Dermis blood vessel endothelial cell (primary cell): ENCODE measurements at places on chromosomes 7 and 10.

DNA sequence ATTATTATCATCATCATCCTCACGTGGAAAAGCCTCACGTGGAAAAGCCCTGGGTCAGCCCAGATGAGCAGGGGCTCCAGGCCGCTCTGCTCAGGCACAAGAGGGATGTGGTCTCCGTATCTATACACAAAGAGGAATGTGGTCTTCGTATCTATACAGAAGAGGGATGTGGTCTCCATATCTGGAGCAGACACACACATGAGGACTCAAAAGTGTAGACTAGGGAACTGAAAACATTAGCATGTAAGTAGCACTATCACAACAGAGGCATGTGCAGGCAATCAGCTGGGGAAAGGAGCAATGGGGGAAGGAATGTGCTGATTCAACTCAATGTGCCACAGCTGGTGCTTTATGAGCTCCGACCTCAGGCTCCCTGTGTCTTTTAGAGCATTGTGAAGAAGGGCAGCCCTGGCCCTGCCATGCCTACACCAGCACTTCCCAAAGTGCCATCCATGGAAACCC lies 86.5 kb downstream of the PLXNA4 start:
- no peak for DNase-seq

GRCh38 chr7:114468844-114469243 lies 54.2 kb downstream of the FOXP2 start:
- no peak for DNase-seq

DNA sequence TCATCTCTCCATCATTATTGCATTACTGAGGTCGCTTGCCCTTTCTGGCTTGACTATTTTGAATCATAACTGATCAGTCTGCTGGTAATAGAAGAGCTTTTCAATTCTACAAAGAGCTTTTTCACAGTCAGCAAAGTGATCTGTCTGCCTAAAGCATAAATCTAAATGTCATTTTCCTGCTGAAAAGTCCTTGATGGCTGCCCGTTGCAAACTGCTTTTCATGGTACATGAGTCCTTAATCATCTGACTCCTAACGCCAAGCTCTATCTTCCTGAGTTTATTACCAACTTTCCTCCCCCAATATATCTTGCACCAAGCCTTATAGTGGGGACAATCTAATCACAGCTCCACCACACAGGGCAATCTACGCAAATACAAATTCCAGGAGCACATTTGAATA lies 39.8 kb downstream of the THSD7A start:
- no peak for DNase-seq

DNA sequence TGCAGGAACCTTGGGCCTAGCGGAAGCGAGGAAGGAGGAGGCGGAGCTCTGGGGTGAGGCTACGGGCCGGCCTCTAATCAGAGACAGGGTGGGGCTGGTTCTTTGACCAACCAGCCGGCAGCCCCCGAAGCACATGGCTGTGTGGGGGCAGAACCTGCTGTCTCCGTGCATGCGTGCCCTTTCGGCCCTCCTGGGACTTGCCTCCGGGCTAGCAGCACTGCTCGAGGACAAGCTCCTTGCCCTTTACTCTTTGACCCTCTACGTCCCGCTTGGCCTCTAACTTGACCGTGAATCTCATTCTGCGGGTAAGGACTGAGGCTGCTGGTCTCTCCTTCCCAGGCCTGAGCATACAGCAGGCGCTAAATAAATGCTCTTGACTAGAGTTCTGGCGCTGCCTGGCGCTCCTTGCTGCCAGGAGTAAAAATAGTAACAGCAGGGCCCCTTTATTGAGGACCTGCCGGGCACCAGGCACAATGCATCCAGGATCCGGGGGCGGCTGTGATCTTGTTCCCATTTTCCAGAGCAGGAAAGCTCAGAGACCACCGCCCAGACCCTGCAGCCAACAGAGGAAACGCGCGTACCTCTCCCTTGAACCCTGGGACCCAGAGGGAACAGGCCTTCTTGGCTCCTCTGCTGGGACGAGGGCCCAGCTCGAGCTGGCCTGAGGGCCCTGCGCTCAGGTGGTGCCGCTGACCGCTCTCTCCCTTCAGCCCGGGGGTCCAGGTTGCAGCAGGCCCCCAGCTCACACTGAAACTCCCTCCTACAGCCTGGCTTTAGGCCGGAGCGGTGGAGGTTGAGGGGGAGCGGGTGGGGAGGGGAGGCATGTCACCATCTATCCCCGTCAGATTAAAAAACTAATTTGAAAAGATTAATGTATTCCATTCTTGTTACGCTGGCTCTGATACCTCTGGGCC lies 2.7 kb upstream of the COMTD1 start:
- no peak for DNase-seq

- peak; percentile 51 for DNase-seq
Measured at GRCh38 chr7:15462721-15463389, 99.0 kb downstream of the AGMO start.

DNA sequence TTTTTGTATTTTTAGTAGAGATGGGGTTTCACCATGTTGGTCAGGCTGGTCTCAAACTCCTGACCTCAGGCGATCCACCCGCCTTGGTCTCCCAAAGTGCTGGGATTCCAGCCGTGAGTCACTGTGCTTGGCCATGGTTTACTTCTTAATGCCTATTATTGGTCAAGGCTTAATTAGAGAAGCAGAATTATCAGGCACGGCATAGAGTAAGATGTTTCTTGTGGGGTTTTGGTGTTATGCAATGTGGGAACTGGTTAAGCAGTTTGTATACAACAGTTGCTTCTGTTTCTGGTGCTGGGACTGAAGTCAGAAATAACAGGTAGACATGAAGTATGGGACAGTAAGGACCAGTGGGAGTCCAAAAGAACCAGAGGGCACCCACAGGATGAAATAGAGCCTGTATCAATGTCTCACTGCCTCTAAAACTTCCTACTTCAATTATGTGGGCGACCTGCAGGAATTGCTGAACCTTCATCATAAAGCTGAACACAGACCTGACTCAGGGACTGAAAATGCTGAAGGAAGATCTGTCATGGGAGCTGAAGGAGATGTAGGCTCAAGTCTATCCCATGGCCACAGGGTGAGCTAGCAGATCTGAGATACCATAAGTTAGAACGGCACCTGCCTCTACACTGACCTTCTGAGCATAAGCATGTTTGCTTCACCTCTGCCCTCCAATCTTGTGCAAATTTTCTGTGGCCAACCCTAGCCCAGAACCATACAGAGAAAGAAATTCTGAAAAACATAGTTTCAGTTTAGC lies 38.3 kb upstream of the VCL start:
- no peak for DNase-seq

GRCh38 chr7:36956814-36957213 lies 232.5 kb upstream of the AOAH start:
- no peak for DNase-seq

- DNase-seq, result no peak
Measured at GRCh38 chr7:38978491-38978890, 782 bp downstream of the POU6F2 start.

- DNase-seq, result no peak
Measured at GRCh38 chr7:128940494-128941322, 3.0 kb downstream of the IRF5 start.

DNA sequence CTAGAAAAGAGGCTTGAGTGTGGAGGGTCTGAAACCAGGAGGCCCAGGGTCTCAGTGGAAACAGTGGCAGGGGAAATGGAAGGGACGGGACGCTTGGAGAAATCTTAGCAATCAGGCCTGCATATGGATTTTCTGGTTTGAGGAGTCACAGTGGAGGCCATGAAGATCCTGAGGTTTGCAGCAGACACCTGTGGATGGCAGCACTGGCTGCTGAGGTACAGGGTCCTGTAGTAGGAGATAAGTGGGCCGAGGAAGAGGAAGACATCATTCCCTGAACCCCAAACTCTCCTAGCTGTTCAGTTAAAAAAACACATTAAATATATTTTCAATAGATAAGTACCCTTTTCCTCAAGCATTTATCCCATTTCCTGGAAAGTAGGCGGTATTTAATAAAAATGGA lies 208.8 kb upstream of the IGFBP3 start:
- DNase-seq, result no peak

GRCh38 chr10:126417220-126417825 lies 29.0 kb upstream of the ADAM12 start:
- no peak for DNase-seq

GRCh38 chr7:30142710-30143109 lies 7.9 kb downstream of the MTURN start:
- DNase-seq, result peak; percentile 72

DNA sequence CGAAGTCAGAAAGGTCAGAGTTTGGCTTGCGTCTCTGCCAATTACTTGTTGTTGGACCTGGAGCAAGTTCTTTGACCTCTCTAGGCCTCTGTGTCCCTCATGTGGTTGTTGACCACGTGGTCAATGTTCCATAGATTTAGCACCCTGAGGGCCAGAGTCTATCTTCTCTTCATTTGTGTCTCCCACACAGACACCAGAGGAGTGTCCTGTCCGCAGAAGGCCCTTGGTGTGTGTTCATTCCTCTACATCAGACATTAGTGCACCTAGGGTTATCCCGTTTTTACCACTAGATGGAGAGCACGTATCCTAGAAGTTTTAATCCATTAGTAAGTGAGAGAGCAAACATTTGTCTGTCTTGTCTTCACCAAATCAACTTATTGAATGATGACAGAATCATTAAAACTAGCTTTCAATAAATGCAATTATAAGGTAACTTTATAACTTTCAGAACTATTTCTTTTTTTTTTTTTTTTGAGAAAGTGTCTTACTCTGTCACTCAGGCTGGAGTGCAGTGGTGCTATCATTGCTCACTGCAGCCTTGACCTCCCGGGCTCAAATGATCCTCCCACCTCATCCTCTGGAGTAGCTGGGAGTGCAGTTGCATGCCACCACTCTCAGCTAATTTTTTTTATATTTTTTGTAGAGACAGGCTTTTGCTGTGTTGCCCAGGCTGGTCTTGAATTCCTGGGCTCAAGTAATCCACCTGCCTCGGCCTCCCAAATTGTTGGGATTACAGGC lies 122.5 kb upstream of the ANKRD1 start:
- DNase-seq, result peak; percentile 62

DNA sequence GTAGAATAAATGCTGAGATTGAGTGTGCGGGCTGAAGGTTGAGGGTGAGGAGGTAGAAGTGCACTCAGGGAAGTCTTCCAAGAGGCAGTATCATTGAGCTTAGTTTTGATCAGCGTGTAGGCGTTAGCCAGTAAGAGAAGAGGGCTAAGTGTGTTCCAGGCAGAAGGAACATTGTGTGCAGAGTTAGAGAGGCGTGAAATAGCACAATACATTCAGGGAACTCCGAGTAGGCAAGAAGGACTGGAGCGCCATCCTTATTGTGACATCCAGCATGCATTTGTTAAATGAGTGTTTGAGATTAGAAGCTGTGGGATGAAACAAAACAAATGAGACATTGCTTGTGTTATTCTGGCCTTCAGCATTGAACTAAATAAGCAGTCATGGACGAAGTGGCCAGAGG lies 140.9 kb upstream of the MKLN1 start:
- DNase-seq, result no peak

DNA sequence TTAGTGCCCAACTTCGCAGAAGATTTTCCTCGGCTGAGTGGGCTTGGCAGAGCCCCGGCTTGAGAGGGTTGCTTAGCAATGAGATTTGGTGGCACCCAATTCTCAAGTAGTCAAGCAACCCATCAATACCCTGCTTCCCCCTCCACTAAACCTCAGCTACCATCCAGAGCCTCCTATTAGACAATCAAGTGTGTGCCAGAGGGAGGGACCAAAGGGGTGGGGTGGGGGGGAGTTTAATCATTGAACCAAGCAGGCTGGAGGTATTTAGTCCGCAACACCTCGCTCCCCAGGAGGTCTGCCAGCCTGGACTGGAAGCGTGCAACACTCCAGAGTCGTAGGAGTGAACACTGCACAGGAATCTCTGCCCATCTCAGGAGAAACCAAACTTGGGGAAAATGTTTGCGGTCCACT lies at the start of gene HKDC1:
Gene HKDC1 (plus strand): TSS at position 292 of the 411 bp plus-strand sequence. CDS start 104 bp downstream, at position 396.
- no peak for DNase-seq

- no peak for DNase-seq
Measured at GRCh38 chr10:80730522-80730921, 192.8 kb downstream of the SH2D4B start.

GRCh38 chr10:127234306-127234800 lies 38.0 kb upstream of the INSYN2A start:
- no peak for DNase-seq

DNA sequence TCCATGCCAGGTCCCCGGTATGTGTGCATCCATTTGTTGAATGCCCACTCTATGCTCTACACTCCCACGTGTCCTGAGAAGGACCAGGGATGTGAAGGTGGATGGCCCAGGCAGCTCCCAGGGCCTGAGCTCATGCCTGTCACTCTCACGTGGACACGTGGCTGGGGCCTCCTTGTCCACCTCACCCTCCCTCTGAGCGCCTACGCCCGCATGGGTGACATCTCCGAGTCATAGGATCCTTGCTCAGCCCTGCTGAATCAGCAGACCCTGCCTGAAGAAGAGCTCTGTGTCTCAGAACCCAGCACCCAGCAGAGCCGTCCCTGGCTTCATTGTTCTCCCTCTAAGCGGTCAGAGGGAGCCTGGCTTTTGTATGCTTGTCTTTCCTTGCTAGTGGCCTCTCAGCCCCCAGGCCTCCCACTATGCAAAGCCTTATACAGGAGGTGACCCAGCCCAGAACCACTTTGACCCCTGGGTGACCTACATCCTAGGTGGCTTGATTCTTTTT lies 107.9 kb upstream of the PPIF start:
- no peak for DNase-seq

DNA sequence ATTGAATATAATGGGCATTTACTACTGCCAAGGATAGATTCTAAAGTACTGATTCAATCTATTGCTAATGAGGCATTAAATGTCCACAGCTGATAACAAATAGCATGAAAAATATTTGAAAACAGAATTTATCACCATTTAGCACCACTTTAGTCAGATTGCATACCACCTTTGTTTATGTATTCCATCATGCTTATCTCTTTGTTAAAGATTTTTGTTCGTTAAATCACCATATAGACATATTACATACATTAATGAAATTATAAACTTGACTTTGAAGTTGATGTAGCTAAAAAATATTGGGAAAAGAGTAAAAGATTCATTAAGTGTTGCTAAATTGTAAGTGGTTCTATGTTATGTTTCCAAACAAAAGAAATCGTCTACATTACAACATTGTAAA lies 252.8 kb upstream of the LRRTM3 start:
- DNase-seq, result no peak

DNA sequence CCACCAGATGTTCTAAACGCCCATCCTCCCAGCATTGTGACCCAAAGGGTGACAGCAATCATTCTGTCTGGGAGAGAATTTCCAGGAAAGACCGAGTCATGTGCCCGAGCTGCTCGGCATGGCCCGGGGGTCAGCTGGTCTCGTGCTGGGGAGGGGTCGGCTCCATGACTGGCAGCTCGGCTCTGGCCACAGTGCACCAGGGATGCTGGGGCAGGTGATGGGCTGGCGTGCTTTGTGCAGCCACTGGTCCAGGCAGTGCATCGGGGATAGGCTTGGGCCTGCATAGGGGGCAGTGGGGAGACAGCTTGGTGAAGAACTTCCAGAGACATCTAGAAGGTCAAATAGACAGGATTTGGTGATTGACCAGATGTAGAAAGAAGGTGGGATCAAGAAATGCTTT lies 39.2 kb upstream of the PSMG3 start:
- no peak for DNase-seq

DNA sequence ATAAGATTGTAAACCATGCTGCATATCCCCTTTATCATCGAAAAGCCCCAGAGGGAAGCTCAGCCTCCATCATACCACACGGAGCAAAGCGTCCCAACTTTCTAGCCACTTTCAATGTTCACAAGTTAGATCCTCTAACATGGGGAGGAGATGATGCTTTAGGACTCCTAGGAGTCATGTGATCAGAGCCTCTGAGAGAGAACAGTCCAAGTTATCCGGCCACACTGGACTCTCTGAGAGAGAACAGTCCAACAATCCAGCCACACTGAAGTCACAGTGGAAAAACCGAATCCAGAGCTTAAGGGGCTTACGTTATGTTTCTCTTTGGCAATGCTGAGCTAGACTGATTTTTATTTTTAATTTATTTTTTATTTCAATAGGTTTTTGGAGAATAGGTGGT lies 72.5 kb downstream of the MALSU1 start:
- DNase-seq, result no peak

GRCh38 chr10:103772096-103772845 lies 83.1 kb downstream of the SH3PXD2A start:
- DNase-seq, result peak; percentile 72
